ENCODE measurements at places on chromosomes 5 and 9. TPM values are rescaled to one million over a fixed set of nuclear protein-coding genes. Genes with fewer than 3 reads are reported as not detected.

DNA sequence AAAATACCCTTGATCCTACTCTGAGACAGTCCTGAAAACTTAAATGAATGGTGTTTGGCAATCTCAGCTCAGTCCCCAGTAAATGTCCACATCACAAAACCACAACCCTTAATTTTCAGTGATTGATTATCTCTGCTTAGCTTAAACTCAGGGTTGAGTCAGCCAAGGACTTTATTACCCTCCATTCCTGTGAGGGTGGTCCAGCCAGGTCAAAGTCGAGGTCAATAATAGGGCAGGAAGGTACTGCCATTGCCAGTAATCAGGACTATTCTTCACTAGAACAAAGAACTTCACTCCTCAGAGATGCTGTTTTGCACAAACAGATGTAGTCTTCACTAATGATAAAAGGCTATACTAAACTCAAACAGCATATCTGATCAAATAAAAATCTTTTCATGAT is 499.4 kb downstream of the ISL1 start:
- no peak for DNase-seq

The CCDC152 gene
- 1.1 TPM for total RNA-seq

DNA sequence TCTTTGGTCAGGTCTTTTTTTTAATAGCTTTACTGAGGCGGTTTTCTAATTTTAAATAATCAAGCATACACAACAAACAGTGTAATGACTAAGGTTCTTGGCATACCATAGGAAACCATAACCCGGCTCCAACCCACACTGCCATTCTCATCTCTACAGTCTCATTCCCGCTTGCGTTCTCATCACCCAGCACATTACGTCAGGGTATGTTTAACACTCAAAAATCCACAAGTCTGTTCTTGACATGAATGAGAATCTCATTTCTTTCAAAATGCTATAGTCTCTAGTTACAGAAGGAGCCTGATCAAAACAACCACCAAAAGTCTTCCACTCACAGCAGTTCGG is 505 bp downstream of the C5orf34 start:
- DNase-seq, result no peak

DNA sequence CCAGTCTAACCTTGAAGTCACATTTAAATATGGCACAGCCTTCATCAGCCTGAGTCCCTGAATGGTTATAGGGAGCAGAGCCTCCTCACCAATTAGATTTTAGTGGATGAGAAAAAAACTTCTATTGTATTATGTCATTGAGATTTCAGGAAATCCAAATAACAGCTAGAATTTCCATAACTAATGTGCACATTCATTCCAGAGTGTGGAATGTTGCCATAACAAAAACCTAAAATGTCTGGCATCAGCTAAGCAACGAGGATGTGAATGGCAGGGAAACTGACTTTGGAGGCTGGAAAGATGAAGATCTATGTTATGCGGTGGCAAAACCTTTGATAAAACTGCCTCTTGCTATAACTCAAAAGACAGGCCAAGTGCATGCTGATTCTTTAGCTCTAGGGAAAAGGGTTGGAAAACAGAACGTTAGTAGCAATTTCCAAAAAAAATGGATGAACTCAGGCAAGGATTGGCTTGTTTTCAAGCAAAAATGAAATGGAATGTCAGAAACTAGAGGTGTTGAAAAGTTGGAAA is 91.3 kb upstream of the NFIB start:
- no peak for DNase-seq

DNA sequence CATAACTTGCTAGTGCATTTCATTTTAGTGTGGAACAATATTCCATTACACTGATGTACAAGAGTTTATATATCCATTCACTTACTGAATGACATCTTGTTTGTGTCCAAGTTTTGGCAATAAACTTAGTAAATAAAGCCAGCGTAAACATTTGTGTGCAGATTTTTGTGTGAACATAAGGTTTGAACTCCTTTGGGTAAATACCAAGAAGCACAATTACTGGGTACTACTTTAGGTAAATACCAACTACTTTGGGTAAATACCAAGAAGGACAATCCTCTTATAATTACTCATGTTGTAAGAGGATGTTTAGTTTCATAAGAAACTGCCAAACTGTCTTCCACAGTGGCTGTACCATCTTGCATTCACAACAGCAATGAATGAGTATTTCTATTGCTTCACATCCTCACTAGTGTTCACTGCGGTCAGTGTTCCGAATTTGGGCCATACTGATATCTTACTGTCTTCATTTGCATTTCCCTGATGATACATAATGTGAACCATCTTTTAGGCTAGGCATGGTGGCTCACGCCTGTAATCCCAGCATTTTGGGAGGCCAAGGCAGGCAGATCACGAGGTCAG is 2.3 kb upstream of the SYK start:
- DNase-seq, result no peak

DNA sequence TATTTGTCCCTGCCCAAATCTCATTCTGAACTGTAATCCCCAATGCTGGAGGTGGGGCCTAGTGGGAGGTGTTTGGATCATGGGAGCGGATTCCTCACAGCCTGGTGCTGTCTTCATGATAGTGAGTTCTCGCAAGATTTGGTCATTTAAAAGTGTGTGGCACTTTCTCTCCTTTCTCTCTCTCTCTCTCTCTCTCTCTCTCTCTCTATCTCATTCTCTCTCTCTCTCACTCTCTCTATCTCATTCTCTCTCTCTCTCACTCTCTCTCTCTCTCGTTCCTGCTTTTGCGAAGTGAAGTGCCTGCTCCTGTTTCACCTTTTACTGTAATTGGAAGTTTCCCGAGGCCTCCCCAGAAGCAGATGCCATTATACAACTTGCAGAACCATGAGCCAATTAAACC is 207.3 kb upstream of the NR4A3 start:
- no peak for DNase-seq

The SLC6A18 gene
- not detected for total RNA-seq

- no peak for DNase-seq
These were observed 102.2 kb downstream of the DEPDC1B start for GRCh38 chr5:60597572-60598320.

DNA sequence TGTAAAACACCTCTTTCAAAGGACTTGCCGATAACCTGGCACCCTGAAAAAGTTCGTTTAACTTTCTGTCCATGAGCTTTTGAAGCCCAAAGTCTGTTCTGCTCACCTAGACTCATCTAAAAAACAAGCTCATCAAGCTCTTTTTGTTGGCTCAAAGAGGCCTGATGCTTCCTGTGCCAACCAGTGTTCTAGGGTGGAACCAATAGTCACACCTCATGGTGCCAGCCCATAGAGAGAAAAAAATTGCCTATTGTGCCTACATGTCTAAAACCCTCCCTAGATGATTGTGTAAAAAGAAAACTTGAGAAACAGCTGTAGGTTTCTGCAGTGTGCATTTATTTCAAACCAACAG is 4.7 kb downstream of the SH3RF2 start:
- no peak for DNase-seq
